MCF 10A (cell line): ENCODE measurements at places on chromosomes 7 and 10.

DNA sequence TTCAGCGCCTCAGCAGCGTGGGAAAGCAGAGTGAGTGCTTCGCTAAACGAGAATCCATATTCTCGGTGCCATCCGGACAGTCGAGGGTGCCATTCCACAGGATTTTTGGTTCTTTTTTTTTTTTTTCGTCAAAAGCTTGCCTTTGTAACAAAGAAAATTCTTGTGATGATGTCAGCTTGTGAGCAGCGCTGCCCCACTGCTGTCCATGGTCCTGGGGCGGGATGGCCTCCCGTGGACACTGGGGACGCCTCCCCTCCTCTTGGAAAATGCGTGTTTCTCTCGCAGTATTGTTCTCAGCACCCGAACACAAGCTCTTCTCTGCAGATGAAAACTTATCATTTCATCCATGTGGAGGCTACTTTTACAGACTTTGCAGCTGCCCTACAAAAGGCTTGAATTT is 477.4 kb downstream of the TCERG1L start:
- no peak for DNase-seq

DNA sequence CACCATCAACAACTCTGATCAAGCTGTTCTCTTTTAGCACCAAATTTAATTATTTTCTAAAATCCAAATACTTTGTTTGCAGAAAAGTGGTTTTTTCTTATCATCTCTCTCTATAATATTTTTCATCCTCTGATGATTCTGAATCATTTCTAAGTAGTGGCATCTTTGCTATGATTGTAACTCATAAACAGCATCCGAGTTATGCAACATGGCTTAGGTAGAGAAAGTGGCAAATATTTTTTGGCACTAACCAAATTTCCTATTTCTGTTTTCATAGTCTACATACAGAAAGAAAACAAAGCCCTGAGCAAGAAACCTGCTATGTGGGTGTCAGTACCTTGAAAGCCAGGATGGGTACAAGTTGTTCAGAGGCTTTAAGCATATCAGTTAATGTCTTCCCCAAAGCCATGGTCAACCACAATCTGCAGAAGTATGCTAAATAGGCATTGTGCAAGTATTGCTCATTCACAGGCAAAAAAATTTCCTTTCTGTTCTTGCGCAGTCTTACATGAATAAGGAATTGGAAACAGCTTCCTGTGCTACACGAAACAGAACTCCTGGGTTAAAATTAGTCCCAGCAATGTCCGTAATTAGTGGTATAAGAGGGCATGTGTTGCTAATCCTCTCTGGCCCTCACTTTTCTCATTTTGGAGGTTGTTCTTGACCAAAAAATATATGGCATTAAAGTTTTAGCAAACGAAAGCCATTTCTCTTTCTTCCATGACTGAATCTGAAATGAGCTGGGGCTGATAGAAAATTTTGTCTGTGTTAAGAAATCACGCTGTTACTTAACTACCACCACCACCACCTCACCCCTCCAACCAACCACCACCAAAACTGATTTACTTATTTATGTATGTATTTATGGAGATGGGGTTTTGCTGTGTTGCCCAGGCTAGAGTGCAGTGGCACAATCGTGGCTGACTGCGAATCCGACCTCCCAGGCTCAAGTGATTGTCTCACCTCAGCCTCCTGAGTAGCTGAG is 325.6 kb upstream of the MAGI2 start:
- DNase-seq: peak; percentile 19

GRCh38 chr7:74324531-74325209 is 35.5 kb downstream of the CLIP2 start:
- DNase-seq: no peak

GRCh38 chr7:132866144-132866531 is 215.8 kb downstream of the CHCHD3 start:
- DNase-seq: no peak

DNA sequence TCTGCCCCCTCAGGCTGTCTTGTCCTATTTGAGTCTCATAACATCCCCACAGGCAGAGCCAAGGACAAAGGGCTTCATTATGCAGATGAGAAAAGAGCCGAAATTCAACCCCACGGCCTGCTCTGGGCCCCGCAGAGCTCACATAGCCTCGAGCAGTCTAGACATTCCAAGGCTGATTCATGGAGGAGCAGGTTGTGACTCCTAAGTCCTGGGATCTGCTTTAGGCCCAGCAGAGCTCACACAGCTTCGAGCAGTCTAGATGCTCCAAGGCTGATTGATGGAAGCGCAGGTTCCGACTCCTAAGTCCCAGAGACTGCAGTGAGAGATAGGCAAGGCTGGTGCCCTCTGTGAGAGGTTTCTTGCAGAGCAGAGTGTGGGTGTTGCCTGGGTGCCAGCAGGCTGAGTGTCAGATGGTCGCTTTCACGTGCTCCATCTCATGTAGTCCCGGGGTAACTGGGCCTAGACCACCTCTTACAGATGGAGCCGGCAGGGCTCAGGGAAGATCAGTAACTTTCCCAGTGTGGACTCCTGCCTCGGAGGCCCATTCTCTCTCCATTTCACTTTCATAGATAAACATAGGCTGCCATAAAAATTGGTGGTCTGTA is 436.1 kb upstream of the FOXK1 start:
- DNase-seq: peak; percentile 8

- no peak for DNase-seq
Observed at GRCh38 chr7:53485354-53485753, 449.9 kb downstream of the POM121L12 start.

- no peak for DNase-seq
Observed at GRCh38 chr7:91681718-91682117, 198.8 kb downstream of the MTERF1 start.

- no peak for DNase-seq
Observed at GRCh38 chr7:713139-713457, 13.4 kb upstream of the DNAAF5 start.

GRCh38 chr7:69403169-69403568 is 195.1 kb upstream of the AUTS2 start:
- DNase-seq: no peak

- no peak for DNase-seq
Observed at GRCh38 chr10:61338146-61338545, 115.0 kb downstream of the TMEM26 start.

DNA sequence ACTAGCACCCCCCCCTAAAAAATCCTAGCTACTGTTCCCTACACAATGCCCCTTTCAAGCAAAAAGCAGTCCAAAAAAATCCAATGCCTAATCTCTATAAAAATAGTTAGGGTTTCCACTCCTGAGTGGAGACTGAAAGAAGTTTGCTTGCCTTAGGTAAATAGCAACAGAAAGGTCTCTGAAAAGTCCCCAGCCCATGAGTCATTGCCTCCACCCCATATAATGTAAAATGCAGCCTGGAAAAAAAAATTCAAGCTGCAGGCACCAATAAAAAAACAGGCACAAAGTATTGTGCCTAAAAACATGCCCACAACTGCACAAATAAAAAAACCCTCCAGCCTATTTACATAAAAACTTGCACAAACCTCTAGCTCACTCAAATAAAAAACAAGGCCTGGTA is 47.5 kb downstream of the ZNF680 start:
- no peak for DNase-seq

GRCh38 chr10:31526681-31527080 is 207.7 kb downstream of the ZEB1 start:
- DNase-seq: no peak

DNA sequence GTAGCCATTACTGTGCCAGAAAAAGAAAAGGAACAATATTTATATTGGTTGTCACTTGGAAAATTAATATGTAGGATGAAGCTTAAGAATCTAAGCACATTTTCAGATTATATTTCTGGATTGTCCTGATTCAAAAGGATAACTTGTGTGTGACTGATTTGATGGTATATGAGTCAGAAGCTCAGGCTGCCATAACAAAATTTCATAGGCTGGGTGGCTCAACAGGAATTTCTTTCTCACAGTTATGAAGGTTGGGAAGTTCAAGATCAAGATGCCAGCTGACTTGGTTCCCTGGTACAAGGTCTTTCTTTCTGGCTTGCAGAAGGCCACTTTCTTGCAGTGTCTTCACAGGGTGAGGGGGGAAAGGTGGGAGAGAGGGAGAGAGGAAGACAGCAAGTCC is 108.5 kb downstream of the ST7 start:
- DNase-seq: no peak

- no peak for DNase-seq
Observed at GRCh38 chr10:13797164-13797563, 210.4 kb downstream of the PRPF18 start.

DNA sequence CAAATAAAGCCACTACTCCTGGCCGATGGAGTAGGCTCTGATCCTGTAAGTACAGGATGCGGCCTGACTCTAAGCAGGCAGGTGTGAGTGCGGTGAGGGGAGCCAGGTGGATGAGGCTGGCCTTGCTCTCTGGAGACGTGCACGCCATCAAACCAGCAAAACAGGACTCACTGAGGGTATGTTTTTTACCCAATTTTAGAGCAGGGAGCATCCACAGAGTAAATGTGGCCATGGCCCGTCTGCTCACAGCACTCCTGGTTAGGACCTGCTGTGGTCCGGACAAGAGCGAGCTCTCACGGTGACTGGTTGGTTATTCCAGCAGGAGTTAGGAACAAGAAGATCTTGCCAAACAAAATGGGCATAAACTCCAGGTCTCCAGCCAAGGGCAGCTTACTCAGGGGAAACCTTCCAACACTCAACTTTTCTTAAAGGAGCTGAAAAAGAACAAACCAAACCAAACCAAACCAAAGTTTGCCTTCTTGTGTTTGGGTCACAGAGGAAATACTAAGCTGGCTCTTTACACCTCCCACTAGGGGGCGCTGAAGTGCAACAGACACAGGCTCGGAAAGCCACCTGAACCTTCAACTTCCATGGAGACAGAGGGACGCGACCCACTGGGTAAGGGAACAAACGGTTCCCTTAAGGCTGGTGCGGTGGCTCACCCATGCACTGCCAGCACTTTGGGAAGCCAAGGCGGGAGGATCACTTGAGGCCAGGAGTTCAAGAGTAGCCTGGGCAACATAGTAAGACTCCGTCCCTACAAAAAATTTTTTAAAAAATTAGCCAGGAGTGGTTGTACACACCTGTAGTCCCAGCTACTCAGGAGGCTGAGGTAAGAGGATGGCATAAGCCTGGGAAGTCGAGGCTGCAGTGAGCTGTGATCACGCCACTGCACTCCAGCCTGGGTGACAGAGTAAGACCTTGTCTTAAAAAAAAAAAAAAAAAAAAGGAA is 122.4 kb downstream of the CLEC2L start:
- DNase-seq: peak; percentile 93

DNA sequence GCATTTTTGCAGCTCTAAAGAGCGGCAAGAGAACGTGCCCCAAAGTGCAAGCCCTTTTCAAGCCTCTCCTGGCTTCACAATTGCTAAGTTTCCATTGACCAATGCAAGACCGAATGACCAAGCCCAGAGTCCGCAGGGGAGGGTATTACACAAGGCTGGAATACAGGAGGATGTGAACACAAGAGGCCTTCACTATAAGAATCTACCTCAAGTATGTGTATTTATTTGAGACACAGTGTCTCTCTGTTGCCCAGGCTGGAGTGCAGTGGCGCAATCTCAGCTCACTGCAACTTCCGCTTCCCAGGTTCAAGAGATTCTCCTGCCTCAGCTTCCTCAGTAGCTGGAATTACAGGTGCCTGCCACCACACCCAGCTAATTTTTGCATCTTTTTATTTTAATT is 22.2 kb upstream of the TPST1 start:
- no peak for DNase-seq

DNA sequence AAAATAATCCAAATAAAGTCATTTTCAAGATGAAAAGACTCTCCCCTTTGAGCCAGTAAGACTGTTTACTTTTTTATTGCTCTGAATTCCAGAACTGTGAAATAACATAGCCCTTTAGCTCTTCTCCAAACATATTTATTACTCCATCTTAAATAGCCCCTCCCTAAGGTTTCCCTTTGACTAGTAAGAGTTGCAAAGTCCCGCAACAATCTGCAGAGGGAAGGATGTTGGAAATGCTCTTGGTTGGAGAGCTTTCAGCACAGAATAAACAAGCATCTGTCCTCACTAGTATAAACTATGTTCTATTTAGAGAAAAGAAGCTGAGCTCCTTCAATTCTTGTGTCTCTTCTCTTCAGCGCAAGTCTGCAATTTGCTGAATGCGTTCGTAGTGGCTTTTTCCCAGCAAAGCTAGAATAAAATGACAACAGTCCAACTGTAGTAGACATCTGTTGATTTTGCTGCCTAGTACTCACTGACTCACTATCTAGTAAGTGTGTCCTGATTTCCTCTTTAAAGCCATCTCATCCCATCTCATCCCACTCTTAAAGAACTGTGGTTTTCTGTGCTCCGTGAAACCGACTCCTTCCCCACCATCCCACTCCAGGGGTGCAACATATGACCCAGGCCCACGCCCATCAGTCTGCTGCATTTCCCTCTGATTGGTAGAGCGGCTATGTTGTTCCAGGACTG is 104.0 kb downstream of the FAM107B start:
- no peak for DNase-seq

DNA sequence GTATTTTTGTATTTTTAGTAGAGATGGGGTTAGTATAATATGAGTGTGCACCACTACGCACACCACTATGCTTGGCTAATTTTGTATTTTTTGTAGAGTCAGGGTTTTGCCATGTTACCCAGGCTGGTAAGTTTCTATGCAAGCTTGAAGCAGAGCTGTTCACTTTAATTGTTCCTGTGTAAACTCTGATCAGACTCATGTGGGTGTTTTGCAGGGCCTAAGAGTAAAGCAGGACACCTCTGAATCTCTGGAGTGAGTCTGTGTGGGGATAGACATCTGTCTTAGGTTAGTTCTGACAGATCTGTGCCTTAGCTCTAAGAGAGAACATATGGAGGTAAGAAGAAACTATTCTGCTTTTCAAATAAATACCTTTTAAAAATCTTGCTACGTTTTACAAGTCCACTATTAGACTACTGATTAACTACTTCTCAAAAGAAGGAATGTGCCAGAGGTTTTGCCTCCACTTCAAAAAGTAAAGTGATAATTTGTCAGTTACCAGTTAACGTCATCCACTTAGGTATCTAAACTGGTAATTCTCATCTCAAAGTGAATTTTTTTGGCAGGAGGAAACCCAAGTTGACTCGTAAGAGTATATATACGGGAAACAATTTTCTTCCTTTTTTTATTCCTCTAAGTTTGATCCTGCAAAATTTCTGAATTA is 1.1 kb downstream of the COL17A1 start:
- DNase-seq: no peak

- DNase-seq: no peak
Observed at GRCh38 chr7:81470724-81471379, 299.0 kb downstream of the HGF start.

- DNase-seq: no peak
Observed at GRCh38 chr7:18320422-18320821, 175.1 kb upstream of the HDAC9 start.

GRCh38 chr10:118163217-118163616 is 116.5 kb upstream of the RAB11FIP2 start:
- DNase-seq: peak; percentile 16

DNA sequence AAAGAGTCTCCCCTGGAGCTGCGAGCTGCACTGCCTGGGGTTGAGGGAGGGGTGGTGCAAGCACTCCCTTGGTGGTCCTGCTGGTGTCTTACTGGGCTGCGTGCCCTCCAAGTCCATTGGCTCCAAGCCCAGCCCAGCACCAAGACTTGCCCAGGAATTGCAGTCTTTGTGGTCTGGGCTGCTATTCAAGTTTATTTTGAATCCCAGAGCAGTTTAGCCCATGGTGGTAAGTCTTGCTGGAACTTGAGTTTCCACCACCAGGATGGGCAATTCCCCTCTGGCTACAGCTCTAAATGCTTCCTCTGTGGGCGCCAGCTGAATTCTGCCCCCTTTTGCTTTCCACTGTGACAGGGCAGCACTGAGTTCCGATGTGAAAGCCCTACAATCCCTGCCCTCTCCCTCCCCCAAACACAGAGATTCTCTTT is 25.1 kb downstream of the GALNT11 start:
- DNase-seq: peak; percentile 29

GRCh38 chr10:106147021-106147420 is 1017.5 kb downstream of the SORCS1 start:
- no peak for DNase-seq

GRCh38 chr7:29976673-29977415 is 12.8 kb downstream of the SCRN1 start:
- no peak for DNase-seq
